Left lung (tissue), 14 donors: ENCODE measurements at places on chromosomes 1 and 21. TPM values are rescaled to one million over a fixed set of nuclear protein-coding genes. Genes with fewer than 3 reads are reported as not detected.
A peak's percentile ranks its signal among the peaks of the same experiment; 100 is the strongest.

Gene GNG4
- polyA plus RNA-seq, result 3.2 TPM

GRCh38 chr1:87432685-87433084 is 104.0 kb downstream of the LMO4 start:
- H3K27ac ChIP-seq, result no peak overlapping the region
- H3K4me3 ChIP-seq, result no peak overlapping the region
- no peaks in the 10 kb centered on the region for H3K36me3 ChIP-seq

Gene SLC16A4
- 8.0 TPM for polyA plus RNA-seq

Gene KCNJ9
- 0.04 TPM for polyA plus RNA-seq

DNA sequence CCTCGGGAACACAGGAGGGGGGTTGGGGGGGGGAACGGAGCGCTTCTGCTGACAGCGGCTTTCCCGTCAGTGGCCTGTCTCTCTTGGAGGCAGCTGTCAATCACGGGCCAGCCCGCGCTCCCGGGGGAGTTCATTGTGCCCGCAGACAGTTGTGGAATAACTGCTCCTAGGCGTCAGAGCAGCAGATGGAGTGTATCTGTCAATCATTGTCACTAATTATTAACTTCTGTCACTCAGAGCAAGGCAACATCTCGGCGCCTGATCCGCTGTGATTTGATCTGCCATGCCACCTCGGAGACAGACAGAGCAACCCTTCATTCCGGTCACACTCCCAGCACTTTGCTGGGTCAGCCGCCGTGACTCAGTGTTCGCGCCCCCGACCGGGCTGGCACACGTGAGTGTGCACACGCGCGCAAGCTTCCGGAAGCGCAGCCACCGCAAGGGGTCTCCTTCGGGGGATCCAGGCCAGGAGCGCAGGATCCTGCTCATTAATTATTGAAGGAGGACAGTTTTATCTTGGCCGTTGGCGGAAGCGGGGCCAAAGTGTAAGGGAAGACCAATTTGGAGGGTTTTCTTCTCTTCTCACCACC is 75.8 kb downstream of the RRAGC start:
- no peak overlapping the region for H3K27ac ChIP-seq
- H3K4me1 ChIP-seq, result no peaks in the 10 kb centered on the region
- peaks cover 36% of the 10 kb centered on the region for H3K27me3 ChIP-seq
- H3K36me3 ChIP-seq, result no peaks in the 10 kb centered on the region
- no peak for DNase-seq

GRCh38 chr1:162335126-162335525 is 41.5 kb downstream of the SPATA46 start:
- no peaks in the 10 kb centered on the region for H3K36me3 ChIP-seq
- no peak overlapping the region for H3K27ac ChIP-seq
- H3K27me3 ChIP-seq, result no peaks in the 10 kb centered on the region
- H3K4me1 ChIP-seq, result peaks cover 4% of the 10 kb centered on the region
- DNase-seq, result peak; percentile 7

- H3K4me1 ChIP-seq, result peaks cover 26% of the 10 kb centered on the region
- H3K36me3 ChIP-seq, result no peaks in the 10 kb centered on the region
- H3K4me3 ChIP-seq, result no peak overlapping the region
- no peaks in the 10 kb centered on the region for H3K27me3 ChIP-seq
- H3K27ac ChIP-seq, result no peak overlapping the region
Observed at GRCh38 chr1:231806623-231807495, 180.3 kb downstream of the DISC1 start.

DNA sequence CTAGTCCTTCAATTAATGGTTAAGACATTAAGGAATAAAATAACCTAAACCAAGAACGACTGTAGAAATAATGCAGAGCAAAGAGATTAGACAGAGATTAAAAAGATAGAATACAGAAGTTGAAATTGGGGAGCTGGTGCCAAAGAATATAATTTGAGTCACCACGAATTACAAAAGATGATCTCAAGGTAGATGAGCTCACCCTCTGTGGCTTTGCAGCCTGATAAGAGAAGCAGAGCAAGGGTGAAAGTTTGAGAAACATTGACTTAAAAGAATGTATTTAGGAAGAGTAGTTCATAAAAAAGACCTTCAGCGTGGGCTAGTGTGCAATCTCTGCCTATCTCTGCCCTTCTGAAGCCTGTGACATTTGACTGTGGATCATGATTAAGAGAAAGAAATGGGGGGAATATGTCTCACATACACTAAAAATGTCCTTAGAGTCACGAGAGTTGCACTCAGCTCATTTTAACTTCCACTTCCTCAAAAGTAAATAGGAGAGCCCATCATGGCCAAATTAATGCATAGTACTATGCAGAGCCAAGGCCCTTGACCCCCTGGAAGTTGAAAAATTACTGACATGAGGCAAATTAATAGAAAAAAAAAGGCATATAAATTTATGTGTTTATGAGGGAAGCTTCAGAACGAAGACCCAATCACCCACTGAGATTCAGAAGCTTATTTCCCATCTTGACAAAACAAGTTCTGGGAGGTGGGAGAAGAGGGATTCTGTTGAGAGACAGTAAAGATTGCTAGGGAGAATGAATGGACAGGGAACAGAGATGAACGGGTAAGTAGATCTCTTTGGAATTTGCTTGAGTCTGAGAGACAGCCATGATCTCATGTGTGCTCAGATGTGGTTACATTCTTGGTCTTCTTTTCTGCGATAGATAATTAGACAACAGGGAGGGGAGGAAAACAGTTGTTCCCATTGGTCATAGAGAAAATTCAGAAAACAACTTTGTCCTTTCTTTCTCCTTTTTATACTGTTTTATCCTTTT is 395.4 kb upstream of the LRRC7 start:
- H3K27me3 ChIP-seq, result no peaks in the 10 kb centered on the region
- H3K27ac ChIP-seq, result no peak overlapping the region
- DNase-seq, result no peak
- no peaks in the 10 kb centered on the region for H3K36me3 ChIP-seq
- no peaks in the 10 kb centered on the region for H3K4me1 ChIP-seq

- no peaks in the 10 kb centered on the region for H3K36me3 ChIP-seq
- no peaks in the 10 kb centered on the region for H3K27me3 ChIP-seq
- H3K4me1 ChIP-seq, result no peaks in the 10 kb centered on the region
- DNase-seq, result peak; percentile 70
Observed at GRCh38 chr1:245448975-245449431, 294.2 kb downstream of the KIF26B start.

DNA sequence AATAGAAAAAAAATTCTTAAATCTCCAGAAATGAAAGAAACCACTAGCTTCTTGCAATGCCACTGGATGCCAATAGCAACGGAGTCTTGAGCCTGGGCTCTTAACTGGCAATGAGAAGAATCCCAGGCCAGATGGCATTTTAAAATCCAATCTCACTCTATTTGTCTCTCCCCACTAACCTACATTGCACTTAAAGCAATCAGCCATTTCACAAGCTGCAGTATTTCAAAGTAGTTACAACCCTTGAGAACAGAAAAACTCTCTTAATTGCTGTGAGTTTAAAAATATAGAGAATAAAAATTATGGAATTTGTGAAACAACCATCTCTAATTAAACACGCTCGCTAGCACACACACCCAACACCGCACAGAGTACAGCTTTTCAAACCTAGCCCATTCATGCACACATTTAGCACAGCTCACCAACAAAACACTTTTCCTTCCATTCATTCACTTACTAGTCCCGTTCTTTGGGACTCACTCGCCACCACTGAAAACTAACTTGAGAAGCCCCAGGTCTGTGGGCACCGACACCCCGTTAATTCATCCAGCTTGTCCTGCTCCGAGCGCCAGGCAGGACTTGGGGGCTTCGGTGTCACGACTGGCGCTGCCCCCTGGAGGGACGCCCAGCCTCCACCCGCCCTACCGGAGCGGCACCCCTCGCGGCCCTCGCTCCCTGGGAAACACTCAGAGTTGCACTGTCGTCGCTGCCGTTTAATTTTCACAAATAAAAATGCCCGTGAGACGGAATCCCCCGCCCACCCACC is 1.0 kb downstream of the DDAH1 start:
- no peaks in the 10 kb centered on the region for H3K27me3 ChIP-seq
- peak overlapping the region; percentile 82 for H3K27ac ChIP-seq
- DNase-seq, result peak; percentile 20

Gene LMX1A
- not detected for polyA plus RNA-seq

DNA sequence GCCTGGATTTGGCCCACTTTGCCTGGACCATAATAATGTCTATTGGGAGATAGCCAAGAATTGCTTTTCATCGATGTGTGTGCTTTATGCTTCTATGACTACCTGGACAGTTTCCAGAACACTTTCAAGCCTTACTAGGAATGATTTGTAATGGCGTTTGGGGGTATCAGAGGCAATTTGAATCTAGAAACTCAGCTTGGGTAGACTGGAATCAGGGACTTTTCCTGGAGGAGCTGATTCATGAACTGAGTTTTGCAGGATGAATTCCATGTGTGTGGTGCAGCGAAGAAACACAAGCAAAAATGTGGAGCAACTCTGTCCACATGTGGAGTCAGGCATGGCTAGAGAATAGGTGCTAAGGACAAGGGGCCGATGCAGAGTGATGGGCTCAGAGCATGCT is 11.9 kb upstream of the TMEM61 start:
- peaks cover 30% of the 10 kb centered on the region for H3K4me1 ChIP-seq
- DNase-seq, result no peak
- H3K27ac ChIP-seq, result no peak overlapping the region

Gene TAS1R3
- polyA plus RNA-seq, result 0.23 TPM

- no peaks in the 10 kb centered on the region for H3K36me3 ChIP-seq
- H3K27ac ChIP-seq, result no peak overlapping the region
Observed at GRCh38 chr1:168301664-168302320, 21.1 kb downstream of the TBX19 start.

- H3K4me1 ChIP-seq, result peaks cover 19% of the 10 kb centered on the region
- H3K4me3 ChIP-seq, result no peak overlapping the region
- H3K27ac ChIP-seq, result no peak overlapping the region
- DNase-seq, result no peak
Observed at GRCh38 chr1:75618382-75618781, 7.5 kb upstream of the SLC44A5 start.

Gene LCE1A
- polyA plus RNA-seq, result not detected

DNA sequence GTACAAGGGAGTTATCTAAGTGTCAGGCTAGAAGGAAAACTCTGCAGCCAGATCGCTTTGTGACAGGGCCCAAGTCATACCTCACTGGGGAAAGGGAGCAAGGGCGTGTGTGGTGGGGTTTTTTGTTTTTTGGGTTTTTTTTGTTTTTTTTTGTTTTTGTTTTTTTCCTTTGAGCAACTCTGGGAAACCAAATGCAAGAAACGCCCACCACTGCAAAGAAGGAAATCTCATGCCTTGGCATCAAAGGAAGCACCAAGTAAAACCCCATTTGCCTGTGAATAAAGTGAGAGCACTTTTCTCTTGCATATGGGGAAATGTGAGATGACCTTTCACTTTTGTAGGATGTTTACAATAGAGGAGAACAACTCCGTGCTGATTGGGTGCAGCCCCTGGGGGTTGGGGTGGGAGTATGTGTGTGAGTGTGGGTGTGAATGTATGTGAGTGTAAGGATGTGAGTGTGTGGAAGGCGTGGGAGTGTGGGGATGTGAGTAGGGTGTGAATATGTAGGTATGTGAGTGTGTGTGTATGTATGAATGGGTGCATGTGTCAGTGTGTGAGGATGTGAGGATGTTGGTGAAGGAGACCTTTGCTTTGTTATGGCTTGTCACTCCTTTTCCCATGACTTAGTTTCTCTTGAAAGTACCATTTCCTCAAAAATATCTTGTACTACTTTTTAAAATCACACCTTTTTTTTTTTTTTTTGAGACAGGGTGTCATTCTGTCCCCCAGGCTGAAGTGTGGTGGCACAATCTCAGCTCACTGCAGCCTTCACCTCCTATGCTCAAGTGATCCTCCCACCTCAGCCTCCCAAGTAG is 34.6 kb downstream of the IL12RB2 start:
- H3K36me3 ChIP-seq, result no peaks in the 10 kb centered on the region
- H3K27ac ChIP-seq, result no peak overlapping the region
- no peak for DNase-seq
- no peaks in the 10 kb centered on the region for H3K4me1 ChIP-seq

Gene TRPM2
- polyA plus RNA-seq, result 1.8 TPM

- no peak overlapping the region for H3K4me3 ChIP-seq
- peaks cover 5% of the 10 kb centered on the region for H3K36me3 ChIP-seq
- no peak overlapping the region for H3K27ac ChIP-seq
- no peaks in the 10 kb centered on the region for H3K27me3 ChIP-seq
- H3K4me1 ChIP-seq, result no peaks in the 10 kb centered on the region
Observed at GRCh38 chr21:15788847-15789523, 59.2 kb downstream of the USP25 start.

DNA sequence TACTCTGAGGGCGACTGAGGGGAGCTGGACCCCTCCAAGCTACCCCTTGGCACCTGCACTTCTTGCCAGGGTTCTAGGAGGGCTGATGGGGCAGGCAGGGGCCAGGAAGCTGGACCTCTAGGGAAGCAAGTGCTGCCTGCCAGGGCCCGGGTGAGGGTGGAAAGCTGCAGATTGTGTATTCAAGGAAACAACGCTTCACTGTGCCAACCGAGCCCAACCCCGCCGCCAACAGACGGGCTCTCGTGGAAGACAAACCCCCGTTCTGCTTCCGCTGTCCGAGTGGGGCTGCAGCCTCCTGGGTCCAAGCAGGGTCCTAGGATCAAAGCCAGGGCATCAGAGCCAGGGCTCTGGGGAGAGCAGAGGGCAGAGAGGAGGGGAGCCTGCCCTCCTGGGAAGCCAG is 3.2 kb downstream of the EFHD2 start:
- DNase-seq, result no peak
- H3K4me1 ChIP-seq, result peaks cover 18% of the 10 kb centered on the region
- H3K36me3 ChIP-seq, result peaks cover 21% of the 10 kb centered on the region

Gene LRRIQ3
- 2.4 TPM for polyA plus RNA-seq

- no peaks in the 10 kb centered on the region for H3K27me3 ChIP-seq
- no peak overlapping the region for H3K27ac ChIP-seq
- H3K4me1 ChIP-seq, result no peaks in the 10 kb centered on the region
- H3K4me3 ChIP-seq, result no peak overlapping the region
Observed at GRCh38 chr1:60229821-60230220, 156.3 kb upstream of the C1orf87 start.

Gene ERG
- polyA plus RNA-seq, result 48.1 TPM

GRCh38 chr1:168552961-168553360 is 9.2 kb upstream of the XCL2 start:
- no peak for DNase-seq
- no peaks in the 10 kb centered on the region for H3K27me3 ChIP-seq
- H3K4me3 ChIP-seq, result no peak overlapping the region
- H3K27ac ChIP-seq, result no peak overlapping the region

DNA sequence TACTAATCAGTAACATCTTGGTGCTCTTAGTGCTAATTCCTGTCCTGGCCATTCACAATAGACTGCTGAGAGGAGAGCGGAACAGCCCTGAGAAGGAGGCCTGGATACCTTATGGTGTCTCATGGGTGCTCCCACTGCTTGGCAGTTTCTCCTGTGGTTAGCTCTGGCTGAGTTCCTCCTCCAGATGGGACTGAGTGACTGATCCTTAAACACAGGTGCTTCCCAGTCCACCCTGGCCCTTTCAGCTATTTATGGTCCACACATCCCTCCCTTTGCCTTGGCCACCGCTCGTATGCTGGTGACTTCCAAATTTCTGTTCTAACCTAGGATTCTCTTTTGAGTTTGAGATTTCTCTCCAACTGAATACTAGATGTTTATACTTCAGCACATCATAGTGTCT is 157.0 kb upstream of the CACNA1E start:
- no peaks in the 10 kb centered on the region for H3K36me3 ChIP-seq
- no peak overlapping the region for H3K27ac ChIP-seq
- no peaks in the 10 kb centered on the region for H3K27me3 ChIP-seq
- DNase-seq, result no peak
- H3K4me3 ChIP-seq, result no peak overlapping the region

Gene PARP1
- 141 TPM for polyA plus RNA-seq

- peaks cover 21% of the 10 kb centered on the region for H3K4me1 ChIP-seq
- H3K36me3 ChIP-seq, result no peaks in the 10 kb centered on the region
- H3K27me3 ChIP-seq, result no peaks in the 10 kb centered on the region
- DNase-seq, result no peak
- no peak overlapping the region for H3K4me3 ChIP-seq
Observed at GRCh38 chr1:230084408-230085177, 17.6 kb downstream of the GALNT2 start.

Gene FAF1
- 51.6 TPM for polyA plus RNA-seq
